ENCODE measurements at places on chromosomes 6 and 20.

- no peak for DNase-seq
Observed at GRCh38 chr20:24479595-24479994, 10.2 kb downstream of the SYNDIG1 start.

- no peak for DNase-seq
Observed at GRCh38 chr20:50572938-50573777, 63.0 kb downstream of the PTPN1 start.

GRCh38 chr6:156780102-156780641, 3.0 kb downstream of the ARID1B start:
- no peak for DNase-seq

- DNase-seq = no peak
Observed at GRCh38 chr6:89944826-89945407, 50.6 kb downstream of the GJA10 start.

- no peak for DNase-seq
Observed at GRCh38 chr20:9995510-9996272, 39.1 kb upstream of the ANKEF1 start.

DNA sequence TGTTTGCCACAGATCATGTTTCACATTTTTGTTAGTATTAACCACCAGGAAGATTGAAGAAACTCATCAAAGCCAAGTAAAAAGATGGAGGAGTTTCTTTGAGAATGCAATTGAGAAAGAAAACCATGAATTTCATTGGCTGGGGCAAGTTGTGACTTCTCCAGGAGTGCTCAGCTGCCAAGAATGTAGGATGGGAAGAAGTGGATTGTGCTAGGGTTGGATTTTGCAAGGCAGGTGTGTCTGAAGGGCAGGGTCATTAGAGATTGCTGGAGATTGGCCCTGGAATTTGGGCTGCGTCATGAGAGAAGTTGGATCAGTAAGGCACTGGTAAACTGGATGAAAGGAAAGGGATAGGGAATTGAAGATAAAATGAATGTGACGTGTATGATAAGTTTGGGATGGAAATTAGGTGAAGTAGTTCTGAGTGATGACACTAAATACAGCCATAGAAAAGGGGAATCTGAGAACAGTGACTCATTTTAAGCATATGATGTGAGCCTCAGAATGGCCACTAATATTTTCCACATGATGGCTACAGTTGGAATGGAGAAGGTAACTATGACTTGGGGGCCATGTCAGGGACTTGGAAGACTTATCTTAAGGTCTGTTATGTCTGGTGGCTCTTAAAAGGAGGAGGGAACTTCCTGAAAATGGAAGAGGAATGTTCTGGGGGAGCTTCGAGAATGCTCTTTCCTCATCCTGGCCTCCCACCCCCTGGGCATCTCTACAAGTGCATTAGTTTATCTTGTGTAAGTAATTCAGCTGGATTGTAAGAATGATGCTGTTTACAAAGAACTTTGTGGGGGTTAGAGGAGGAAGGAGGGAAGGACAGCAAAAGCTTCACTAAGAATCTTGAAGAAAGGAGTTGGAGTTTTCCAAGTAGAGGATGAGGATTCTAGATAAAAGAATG, 27.8 kb upstream of the ERVFRD-1 start:
- no peak for DNase-seq

Measured in activated CD4-positive, CD25-positive, alpha-beta regulatory T cell (primary cell).